Keratinocyte (primary cell): ENCODE measurements at places on chromosomes 7 and 10.

GRCh38 chr7:26760501-26760900 lies 103.9 kb downstream of the SKAP2 start:
- no peak for DNase-seq

GRCh38 chr10:4470231-4470835 lies 355.7 kb upstream of the AKR1E2 start:
- DNase-seq, result no peak

DNA sequence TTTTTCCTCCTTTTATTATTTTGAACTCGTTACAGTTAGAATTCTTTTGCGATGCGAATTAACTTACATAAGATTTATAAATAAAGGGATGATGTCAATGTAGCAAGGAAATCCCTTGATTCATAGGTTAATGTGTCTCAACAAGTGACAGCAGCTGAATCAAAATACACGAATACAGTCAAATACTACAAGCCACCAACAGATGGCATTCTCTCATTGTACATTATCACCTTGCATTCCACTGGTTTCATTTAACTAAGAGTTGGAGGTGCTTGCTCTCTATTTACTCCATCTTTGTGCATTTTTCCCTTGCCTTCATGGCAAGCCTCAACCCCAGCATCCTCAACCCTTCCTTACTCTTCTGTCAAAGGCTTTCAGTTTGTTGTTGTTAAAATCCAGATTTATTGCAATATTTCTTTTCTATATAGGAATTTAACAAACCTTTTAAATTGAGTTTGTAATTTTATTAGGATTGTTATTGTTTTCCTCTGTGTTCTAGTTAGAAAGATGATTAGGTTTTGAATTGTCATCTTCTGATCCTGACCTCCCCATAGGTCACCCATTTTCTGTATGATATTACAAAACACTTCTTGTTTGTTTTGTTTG lies 78.3 kb downstream of the SLC25A40 start:
- DNase-seq, result no peak

- DNase-seq, result no peak
These were observed 753.8 kb downstream of the REEP3 start for GRCh38 chr10:64275001-64275400.

DNA sequence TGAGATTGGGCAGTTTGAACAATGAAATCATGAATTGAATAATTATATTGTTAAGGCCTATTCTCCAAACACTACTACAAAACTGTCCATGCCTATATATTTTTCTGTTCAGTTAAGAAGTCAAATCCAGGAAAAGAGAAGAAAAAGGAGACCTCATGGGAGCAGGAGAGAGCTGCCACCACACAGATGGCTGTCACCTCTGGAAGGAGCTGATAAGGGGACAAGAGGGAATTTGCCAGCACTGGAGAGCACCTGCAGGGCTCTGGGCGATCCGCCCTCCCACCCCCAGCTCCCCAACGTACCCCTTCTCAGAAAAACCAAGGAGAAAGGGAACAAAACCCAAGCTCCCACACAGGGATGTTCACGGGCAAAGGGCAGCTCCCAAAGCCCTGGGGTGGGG lies 227.8 kb downstream of the TNS3 start:
- no peak for DNase-seq

GRCh38 chr10:18136073-18136791 lies 4.0 kb upstream of the CACNB2 start:
- DNase-seq, result no peak

- DNase-seq, result no peak
These were observed 17.9 kb upstream of the CLEC2L start for GRCh38 chr7:139505563-139505962.

- DNase-seq, result no peak
These were observed 842 bp downstream of the KBTBD2 start for GRCh38 chr7:32890793-32891042.
